ENCODE measurements at places on chromosomes 7 and 10.

GRCh38 chr10:120644556-120645410 is 187.8 kb downstream of the PLPP4 start:
- DNase-seq, result no peak

DNA sequence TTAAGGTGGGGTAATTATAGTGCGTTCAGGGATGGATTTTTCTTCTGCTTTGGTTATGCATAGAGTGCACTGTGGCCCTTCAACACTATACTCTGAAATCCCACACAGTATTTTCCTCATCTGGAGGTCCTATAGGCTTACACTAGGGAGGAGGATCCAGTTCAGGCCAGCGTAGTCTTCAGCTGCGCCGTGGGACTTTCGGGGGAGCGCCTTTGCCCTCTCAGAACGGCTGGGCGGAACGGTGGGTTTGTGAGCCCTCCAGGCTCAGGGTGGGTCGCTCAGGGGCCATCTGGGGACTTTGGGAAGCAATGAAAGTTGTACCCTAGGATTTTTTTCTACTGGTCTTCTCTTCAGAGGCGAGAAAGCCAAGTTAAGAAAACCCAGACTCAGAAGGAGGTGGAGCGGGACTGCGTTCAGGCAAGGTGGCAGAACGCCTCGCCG is 652 bp upstream of the VPS26A start:
- no peak for DNase-seq

DNA sequence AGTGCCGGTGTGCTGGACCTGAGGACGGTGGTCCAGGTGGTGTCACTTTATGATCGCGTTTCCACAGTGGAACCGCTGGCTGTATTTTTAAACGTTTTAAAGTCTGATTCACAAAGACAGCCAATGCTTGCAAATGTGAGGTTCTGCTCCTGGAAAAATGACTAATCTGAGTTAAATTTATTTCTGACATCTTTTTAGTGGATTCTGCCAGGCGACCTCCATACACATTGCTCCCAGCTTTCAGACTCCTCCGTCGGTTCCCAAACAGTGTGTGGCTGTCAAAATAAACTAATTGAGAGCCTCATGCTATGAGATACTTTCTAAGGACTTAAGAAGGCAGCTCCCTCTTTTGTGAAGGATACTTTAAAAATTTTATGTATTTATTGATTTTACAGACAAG is 12.7 kb upstream of the TTYH3 start:
- no peak for DNase-seq

GRCh38 chr7:123289200-123289599 is 89.4 kb upstream of the SLC13A1 start:
- DNase-seq, result no peak

GRCh38 chr7:29017713-29018112 is 59.6 kb upstream of the TRIL start:
- no peak for DNase-seq

DNA sequence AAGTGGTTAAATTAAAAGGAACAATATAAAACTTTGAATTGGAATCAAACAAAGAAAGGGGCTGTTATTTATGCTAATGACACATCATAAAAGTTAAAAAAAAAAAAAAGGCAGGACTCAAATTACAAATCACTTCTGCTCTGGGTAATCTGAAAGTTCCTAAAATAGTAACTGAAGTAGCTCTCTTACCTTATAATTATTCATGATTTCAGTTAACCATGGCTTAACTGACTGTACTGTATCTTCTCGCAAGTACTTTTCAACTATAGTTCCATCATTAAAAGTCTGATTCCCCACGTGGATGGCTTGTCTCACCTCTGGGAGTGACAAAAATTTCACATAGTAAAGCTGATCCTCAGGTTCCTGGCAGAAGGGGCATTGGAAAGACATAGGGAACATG is 82.5 kb downstream of the CPVL start:
- no peak for DNase-seq

GRCh38 chr7:149292462-149292823 is 30.4 kb downstream of the ZNF783 start:
- no peak for DNase-seq

- DNase-seq, result no peak
These were observed 138.6 kb downstream of the ADAM22 start for GRCh38 chr7:88072715-88073055.

GRCh38 chr7:50488379-50488778 is 38.2 kb upstream of the FIGNL1 start:
- DNase-seq, result no peak

GRCh38 chr10:26311383-26311940 is 94.9 kb downstream of the GAD2 start:
- no peak for DNase-seq

DNA sequence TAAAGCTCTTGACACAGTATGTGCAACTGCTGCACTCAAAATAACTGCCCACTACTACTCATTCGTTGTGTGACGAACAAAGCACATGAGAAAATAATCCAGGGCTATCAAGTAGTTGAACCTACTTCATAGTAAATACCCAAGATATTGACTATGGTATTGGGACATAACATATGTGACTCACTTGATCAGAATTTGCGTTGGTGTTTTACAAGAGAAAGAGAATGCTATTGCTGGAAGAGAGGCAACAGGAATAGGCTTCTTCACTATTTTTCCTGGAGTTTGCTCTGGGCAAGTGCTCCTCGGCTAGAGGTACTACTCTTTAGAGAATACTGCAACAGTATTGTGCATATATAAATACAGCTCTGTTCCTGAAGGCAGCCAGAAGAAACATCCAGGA is 2.5 kb downstream of the DGKB start:
- no peak for DNase-seq

DNA sequence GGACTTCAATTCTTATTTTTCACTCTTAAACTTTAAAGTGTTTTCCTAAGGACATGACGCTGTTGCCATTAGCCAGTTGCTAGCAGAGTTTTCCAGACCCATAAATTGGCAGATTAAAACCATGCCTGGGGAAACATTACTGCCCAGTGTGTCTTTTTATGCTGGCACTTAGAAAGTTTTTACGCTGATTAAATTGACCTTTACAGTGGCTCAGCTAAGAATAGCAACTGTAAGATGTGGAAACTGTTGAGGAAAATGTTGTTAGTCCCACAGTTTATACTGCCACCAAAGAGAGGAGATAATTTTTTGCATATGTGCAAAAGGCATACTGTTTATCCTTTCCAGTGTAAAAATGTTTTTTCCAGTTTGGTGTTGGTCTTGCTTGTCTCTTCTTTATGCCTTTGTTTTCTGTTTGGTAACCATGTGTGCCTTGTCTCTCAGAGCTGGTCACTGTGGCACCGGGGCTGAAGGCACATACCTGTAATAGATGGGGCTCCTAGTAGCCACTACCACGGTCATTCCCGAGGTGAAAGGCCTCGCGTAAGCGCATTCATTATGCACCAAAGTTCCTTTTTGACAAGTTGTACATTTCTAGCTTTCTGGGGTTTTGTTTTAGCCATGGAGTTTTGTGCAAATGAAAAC is 45.3 kb downstream of the CYP17A1 start:
- DNase-seq, result no peak

- DNase-seq, result peak; percentile 37
These were observed 57.6 kb upstream of the EZH2 start for GRCh38 chr7:148941598-148942275.

DNA sequence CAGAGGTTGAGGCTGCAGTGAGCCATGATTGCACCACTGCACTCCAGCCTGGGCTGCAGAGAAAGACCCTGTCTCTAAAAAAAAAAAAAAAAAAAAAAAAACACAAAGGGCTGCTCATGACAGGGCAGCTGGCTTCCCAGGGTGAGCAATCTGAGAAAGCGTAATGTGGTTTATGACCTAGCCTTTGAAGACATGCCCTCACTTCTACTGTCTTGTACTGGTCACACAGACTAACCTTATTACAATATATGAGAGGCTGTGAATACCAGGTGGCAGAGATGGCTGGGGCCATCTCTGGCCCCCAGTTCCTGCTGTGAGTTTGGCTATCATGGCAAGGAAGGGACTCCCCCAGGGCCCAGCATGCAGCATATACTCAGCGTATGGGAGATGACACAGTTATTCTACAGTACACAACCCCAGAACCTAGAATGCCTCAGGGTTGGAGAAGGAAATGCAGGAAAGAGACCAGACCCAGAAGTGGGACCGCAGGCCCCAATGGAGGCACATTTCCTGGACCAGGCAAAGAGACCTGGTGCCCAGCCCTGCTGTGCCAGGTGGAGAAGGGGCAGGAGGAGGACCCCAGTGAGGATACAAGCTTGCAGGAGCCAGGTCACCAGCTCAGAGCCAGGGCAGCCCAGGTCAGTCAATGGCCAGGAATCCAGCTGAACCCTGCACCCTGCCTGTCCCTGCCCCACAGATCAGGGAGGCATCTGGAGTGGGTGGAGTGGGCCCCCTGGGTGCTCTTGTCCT is 26.3 kb downstream of the NPTX2 start:
- no peak for DNase-seq

DNA sequence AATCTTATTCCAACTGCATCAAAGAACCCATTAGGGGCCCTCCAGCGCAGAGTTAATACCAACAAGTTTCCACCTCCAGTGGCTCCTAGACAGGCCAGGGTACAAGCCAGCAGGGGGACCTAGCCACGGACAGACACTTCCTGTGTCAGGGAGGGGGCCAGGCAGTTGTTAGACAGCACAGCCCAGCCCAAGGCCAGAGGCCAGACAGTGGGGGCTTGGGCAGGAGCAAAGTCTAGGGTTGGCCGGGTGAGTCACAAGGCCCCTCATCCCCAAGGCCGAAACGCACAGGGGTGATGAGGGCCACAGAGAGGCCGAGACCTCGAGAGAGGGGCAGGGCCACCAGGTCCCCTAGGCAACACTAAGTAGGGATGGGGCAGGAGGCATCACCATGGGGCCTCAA is 19.3 kb upstream of the OPTN start:
- DNase-seq, result no peak

- no peak for DNase-seq
These were observed 156.3 kb downstream of the CCDC71L start for GRCh38 chr7:106504645-106505044.

- no peak for DNase-seq
These were observed 102.5 kb downstream of the XPNPEP1 start for GRCh38 chr10:109820620-109821405.

- no peak for DNase-seq
These were observed 203.6 kb downstream of the TCERG1L start for GRCh38 chr10:131107970-131108369.

- DNase-seq, result no peak
These were observed 3.3 kb upstream of the LMOD2 start for GRCh38 chr7:123652406-123652805.

DNA sequence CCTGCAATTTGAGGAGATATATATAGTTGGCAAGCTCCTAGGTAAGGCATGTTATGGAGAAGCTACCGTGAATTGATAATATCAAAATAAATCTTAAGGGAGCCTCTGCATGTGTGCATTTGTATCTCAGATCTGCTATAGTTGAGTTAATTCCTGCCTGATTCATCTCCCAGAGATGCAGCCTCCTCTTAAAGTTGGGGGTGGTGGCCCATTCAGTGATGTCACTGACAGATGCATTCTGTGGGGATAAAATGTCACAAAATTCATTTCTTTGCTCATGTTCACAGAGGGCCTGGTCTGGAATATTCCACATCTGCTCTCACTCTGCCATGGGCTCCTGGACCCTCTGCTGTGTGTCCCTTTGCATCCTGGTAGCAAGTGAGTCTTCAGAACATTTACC is 185.8 kb upstream of the PRSS1 start:
- DNase-seq, result no peak

DNA sequence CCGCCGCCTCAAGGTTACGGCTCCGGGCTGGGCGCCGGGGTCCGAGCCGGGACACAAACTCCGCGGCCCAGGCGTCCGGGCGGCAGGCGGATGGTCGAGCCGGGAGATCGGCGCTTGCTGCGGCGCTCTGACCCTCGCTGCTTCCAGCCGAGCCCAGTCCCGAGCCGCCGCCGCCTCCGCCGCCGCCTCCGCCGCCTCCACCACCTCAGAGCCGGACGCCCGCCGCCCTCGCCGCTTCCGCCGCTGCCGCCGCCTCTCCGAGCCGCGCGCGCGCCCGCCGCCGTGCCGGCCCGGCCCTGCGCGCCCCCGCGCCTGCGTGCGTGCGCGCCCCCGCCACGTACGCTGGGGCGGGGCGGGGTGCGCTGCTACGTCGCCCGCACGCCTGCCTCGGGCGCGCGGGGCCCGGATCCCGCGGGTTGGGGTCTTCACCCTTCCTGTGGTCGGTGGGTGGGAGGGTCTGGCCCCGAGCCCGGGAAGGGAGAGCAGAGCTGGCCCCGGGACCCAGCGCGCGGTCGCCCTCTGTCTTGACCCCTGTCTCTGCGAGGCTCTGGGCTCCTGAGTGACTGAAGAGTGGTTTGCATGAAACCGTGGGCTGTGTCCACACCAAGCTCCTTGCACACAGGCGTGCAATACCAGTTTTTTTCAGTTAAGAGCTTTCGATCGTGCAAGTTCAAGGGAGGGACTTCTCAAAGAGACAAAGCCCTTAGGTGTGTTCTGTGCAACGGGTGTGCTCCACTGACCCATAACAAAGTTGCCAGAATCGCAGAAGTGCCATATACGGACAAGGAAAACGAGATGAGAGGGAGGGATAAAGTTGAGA is at the start of gene SMURF1:
SMURF1 (minus strand) TSS at position 256 of the 820 bp plus-strand sequence. CDS start 328 bp downstream, outside the sequence.
- DNase-seq, result peak; percentile 57

DNA sequence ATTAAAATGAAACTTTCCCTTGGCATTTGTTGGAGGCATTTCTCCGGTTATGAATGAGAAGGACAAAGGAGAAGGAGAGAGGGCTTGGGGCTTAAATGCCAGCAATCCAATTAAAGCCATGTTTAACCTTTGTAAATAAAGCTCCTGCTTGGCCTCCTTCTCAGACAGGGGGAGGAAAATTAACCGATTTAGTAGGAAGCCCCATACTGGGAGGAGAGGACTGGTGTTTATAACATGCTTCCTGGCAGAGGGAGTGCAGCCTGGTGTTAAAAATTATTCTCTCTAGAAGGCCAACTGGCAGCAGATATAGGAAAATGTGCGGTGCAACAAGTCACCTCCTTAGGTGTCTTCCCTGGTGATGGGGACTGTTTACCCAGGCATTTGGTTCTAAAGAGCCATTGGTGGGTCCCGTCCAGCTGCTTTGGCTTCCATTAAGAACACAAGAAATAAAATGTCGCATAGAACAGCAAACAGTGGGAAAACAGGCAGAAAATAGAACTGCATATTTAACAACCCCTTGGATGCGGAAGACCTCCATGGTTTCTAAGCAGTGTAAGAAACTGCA is 846.5 kb downstream of the TYW1 start:
- DNase-seq, result no peak

GRCh38 chr10:21032587-21033319 is 135.6 kb upstream of the NEBL start:
- no peak for DNase-seq

GRCh38 chr7:17472518-17472917 is 174.1 kb downstream of the AHR start:
- no peak for DNase-seq
